Activated naive CD4-positive, alpha-beta T cell (primary cell): ENCODE measurements at places on chromosomes 3 and 15.

- DNase-seq, result no peak
Observed at GRCh38 chr15:73965094-73965757, 26.9 kb downstream of the STOML1 start.

DNA sequence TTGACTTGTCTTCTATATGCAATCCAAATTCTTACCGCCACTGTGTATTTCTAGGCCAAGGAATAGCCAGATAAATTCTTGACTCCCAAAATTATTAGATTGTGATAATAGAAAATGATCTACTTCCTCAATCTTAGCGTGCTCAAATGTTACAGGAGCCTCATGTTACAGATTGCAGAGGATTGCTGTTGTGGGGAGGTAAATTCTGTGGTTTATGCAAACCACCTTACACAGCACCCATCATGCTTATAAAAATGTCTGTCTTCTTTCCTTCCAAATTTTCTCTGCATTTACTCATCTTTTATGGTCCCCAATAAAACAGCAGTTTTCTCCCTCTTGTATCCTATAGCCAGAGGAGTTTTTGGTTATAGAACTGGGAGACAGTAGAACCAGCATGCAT lies 420.2 kb upstream of the ROBO1 start:
- no peak for DNase-seq

DNA sequence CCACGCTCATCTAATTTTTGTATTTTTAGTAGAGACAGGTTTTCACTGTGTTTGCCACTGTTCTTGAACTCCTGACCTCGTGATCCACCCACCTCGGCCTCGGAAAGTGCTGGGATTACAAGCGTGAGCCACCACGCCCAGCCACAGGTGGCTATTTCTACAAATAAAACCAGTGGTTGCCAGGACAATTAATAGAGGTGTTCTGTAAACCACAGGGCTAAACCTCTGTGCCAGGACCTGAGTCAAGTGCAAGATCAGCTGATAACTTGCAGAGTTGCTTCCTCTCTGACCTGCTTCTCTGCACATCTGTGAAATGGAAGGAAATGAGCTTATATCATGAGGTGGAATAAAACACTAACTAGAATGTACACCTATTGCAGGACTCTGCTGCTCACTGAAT lies 72.8 kb downstream of the CD200R1L start:
- no peak for DNase-seq

DNA sequence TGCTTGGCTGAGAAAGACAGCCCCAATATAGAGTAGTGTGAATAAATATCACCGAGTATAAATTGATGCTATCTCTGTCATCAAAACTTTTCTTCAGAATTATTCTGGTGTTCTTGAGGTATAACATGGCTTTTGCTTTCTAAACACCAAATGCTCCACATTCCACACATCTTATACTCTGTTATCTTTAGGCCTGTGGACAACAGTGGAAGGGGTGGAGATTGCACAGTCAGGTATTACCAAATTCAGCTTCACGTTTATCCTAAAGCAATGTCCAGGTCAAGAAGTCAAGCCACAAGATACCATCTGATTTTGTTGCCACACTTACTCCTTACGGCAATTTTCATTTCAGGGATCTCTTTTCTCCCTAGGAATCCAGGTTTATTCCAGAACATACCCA lies 394.8 kb downstream of the SI start:
- no peak for DNase-seq

DNA sequence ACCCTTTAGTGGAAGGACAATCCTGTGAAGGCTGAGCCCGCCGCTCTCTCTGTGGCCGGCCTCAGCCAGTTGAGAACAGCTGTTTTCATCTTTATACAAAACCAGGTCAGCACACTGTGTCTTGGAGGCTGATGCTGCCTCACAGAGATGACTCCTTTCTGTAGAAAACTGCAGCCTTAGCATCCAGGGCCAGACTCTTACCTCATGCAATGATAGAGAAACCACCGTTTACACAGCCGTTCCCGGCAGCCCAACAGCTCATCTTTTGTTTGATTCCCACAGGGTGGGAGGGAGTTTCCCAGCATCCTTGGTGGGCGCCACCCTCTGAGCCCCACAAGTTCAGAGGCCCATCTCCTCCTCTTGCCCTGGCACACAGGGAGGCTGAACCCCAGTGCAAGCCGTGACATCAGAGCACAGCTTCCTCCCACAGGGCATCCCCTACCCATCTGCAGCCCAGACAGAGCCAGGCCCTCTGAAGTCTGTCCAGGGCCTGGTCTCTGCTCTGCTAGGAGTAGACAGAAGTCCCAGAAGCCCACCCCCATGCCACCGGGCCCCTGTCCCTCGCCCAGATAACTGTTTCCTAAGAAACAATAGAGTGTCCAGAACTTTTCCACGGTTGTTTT lies 105.0 kb downstream of the LRRK1 start:
- no peak for DNase-seq
